Activated B cell treated with CpG ODN at 0.5 μM for 24 hours (primary cell): ENCODE measurements at places on chromosomes 5 and 9. TPM values are rescaled to one million over a fixed set of nuclear protein-coding genes. Genes with fewer than 3 reads are reported as not detected.

ITGA1 gene
- total RNA-seq, result 28.4 and 34.0 TPM in 2 replicates

PDE4D gene
- total RNA-seq, result 25.5 and 28.2 TPM in 2 replicates

MCTP1 gene
- 0.86 and 1.9 TPM in 2 replicates for total RNA-seq

TMEM215 gene
- not detected in 2 replicates for total RNA-seq

DNA sequence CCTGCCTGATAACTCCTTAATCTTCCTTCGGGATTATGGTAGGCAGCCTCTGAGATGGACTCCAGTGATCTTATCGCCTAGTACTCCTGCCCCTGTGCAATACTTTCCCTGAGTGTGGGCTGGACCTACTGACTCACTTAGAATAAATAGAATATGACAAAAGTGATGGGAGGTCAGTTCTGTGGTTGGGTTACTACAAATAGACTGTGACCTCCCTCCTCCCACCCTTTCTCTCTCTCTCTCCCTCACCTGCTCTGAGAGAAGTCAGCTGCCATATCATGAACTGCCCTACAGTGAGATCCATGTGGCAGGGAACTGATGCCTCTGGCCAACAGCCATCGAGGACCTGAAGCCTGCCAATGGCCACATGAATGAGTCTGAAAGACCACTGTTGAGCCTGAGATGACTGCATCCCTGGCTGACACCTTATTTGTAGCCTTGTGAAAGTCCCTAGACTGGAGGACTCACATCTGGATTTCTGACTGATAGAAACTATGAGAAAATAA lies 31.7 kb downstream of the NRG2 start:
- no peak overlapping the region for H3K4me3 ChIP-seq
- no peak for DNase-seq
- no peak overlapping the region for H3K27ac ChIP-seq
- H3K4me1 ChIP-seq, result no peaks in the 10 kb centered on the region
- peaks cover 10% of the 10 kb centered on the region for H3K27me3 ChIP-seq
- no peaks in the 10 kb centered on the region for H3K36me3 ChIP-seq

DNA sequence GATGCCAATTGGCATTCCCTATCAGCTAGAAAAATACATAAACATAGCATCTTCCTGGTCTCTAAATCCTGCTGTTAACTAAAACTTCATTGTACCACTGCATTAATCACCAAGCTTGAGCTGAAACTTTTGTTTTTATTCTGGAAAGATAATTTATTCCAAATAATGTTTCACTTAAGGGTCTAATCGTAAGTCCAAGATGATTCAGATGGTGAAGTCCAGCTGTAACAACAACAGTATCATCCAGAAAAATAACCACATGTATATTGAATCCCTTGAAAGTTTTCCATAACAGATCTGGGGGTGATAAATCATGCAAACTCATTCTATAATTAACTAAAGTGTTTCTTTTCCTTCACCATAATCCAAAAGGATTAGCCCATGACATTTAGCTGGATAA lies 23.9 kb downstream of the RORB start:
- no peaks in the 10 kb centered on the region for H3K4me1 ChIP-seq
- no peaks in the 10 kb centered on the region for H3K36me3 ChIP-seq
- no peak for DNase-seq
- H3K27me3 ChIP-seq, result peaks cover 5% of the 10 kb centered on the region

- peaks cover 65% of the 10 kb centered on the region for H3K36me3 ChIP-seq
- no peak for DNase-seq
- H3K4me1 ChIP-seq, result no peaks in the 10 kb centered on the region
- no peak overlapping the region for H3K27ac ChIP-seq
- no peak overlapping the region for H3K4me3 ChIP-seq
These were observed 16.7 kb downstream of the FAM193B start for GRCh38 chr5:177537389-177538361.

- H3K4me1 ChIP-seq, result no peaks in the 10 kb centered on the region
- no peak for DNase-seq
- no peak overlapping the region for H3K4me3 ChIP-seq
- no peaks in the 10 kb centered on the region for H3K27me3 ChIP-seq
These were observed 749.2 kb downstream of the TLE4 start for GRCh38 chr9:80320916-80321315.

DNA sequence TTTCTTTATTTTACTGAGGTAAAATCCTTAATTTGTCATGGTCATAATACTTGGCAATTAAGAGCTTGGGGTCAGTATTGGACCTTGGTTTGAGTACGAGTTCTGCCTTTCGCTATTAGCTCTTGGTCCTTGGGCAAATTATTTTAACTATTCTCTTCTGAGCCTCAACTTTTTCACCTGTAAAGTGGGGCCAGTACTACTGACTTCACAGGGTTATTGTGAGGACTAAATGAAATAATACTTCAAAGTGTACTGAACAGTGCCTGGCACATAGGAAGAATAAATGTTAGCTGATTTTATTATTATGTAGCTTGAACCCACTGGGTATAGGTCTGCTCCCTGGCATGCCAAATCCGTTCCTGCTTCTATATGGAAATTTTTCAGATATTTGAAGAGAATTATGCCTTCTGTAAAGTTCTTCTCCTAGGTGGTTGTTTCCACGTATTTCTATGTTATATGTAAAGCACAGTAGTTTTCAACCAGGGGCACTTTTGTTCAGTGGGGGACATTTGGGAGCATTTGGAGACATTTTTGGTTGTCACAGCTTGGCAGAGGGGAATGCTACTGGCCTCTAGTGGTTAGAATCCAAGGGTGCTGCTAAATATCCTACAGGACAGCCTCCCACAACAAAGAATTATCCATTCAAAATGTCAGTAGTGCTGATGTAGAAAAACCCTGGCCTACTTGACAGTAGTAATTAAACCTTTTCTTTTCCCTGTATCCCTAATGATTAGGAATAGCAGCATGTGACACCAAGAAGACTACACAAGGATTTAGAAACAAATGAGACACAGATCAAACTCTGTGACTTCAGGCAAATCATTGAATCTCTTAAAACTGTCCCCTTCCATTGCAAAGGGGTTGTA lies 4.5 kb downstream of the RCL1 start:
- peaks cover 3% of the 10 kb centered on the region for H3K36me3 ChIP-seq
- peak overlapping the region; percentile 1 for H3K4me3 ChIP-seq
- H3K27me3 ChIP-seq, result no peaks in the 10 kb centered on the region
- H3K27ac ChIP-seq, result no peak overlapping the region

DNA sequence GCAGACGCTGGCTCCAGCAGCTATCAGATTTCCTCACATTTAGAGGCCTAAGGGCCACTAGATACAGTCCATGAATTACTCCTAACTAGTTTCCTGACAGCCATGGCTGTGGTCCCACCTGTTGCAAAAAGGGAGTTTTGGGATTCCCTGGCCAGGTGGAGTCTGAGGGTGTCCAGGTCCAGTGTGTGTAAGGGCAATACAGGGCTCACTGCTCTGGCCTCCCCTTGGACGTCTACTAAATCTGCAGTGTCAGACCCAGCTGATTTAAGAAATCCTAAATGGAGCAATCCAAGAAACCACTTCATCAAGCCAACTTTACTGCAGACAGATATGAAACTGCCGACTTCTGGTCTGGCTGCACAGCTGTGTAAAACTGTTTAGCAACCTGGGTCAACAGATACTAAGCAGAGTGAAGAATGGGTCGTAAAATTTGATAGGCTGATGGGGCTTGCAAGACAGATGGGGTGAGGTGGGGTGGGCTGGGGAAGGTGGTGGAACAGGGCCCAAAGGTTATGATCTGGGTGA lies 116.4 kb downstream of the GADD45G start:
- H3K4me3 ChIP-seq, result no peak overlapping the region
- no peak for DNase-seq
- no peaks in the 10 kb centered on the region for H3K27me3 ChIP-seq
- no peaks in the 10 kb centered on the region for H3K36me3 ChIP-seq
- peaks cover 14% of the 10 kb centered on the region for H3K4me1 ChIP-seq

DNA sequence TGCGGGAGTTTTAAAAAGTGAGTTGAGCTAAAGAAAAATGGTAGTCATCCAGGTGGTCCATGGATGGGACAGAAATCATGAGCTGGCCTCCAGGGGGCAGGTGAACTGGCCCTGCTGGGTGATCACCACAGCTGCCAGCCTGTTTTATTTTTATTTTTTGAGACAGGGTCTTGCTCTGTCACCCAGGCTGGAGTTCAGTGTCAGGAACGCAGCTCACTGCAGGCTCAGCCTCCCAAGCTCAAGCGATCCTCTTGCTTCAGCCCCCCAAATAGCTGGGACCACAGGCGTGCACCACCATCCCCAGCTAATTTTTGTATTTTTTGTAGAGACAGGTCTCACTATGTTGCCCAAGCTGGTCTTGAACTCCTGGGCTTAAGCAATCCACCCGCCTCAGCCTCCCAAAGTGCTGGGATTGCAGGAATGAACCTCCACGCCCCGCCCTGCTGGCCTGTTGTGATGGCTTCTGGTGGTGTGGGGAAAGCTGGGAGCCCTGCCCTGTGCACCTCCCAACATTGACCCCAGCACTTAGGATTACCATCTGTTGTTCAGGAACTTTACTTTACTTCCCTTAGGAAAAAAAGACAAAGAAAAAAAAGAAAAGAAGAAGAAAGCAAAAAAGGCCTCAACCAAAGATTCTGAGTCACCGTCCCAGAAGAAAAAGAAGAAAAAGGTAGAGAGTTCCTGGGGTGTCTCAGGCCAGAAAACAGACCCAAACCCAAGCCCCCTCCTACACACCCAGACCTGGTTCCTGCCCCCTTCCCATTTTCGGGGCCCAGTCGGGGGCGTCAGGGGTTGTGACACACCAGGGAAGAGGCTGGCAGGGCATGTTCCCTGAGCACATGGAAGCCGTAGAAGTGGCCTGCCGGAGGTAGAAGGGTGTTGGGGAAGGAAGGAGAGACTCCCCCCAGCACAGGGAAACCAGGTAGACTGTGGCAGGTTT lies 14.7 kb downstream of the CD74 start:
- H3K27me3 ChIP-seq, result no peaks in the 10 kb centered on the region
- peak overlapping the region; percentile 80 for H3K27ac ChIP-seq
- H3K36me3 ChIP-seq, result peaks cover 87% of the 10 kb centered on the region
- H3K4me3 ChIP-seq, result no peak overlapping the region

DNA sequence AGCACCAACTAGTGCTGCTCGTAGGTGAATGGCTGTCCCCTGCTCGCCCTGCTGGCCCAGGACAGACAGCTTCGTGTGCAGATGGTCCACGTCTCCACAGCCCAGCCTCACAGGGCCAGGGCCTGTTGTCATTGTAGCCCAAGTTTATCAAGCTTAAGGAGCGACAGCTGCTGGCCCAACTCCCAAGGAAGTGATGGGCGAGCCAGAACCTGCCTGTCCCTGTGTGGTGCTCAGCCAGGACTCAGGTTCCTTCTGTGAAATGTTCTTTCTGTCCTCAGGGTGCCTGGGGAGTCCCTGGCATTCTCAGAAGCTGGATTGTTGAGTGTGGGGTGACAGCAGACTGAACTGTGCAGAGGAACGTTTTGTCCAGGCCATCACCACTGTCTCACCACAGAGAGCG lies 16.4 kb downstream of the TRIP13 start:
- no peaks in the 10 kb centered on the region for H3K27me3 ChIP-seq
- no peaks in the 10 kb centered on the region for H3K4me1 ChIP-seq
- H3K4me3 ChIP-seq, result no peak overlapping the region
- DNase-seq, result no peak
- no peak overlapping the region for H3K27ac ChIP-seq

DNA sequence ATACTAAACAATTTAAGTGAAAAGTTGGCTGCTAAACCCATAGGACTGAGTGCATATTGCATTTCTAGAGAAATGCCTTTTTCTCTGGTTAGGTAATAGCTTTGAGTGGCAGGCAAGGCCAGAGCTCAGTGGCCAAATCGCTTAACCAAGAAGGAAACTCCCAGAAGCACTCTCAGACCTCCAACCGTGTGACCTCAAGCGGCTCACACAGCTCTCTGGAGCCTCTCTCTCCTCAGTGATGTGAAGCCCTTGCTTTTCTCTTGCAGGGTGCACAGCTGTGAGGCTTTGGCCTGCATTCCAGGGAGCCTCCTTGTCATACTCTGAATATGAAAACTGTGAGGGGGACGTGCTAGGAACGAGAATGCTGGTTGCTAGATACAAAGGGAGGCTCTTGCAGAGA lies 106.7 kb downstream of the INSYN2B start:
- no peak overlapping the region for H3K27ac ChIP-seq
- no peak for DNase-seq
- H3K27me3 ChIP-seq, result no peaks in the 10 kb centered on the region
- H3K4me3 ChIP-seq, result no peak overlapping the region
- H3K36me3 ChIP-seq, result peaks cover 72% of the 10 kb centered on the region
